ENCODE measurements at places on chromosomes 7 and 10. TPM values are rescaled to one million over a fixed set of nuclear protein-coding genes. Genes with fewer than 3 reads are reported as not detected.

Gene ASB10
- total RNA-seq, result not detected

Gene WDR86
- 0.17 TPM for total RNA-seq

Gene FKBP9
- total RNA-seq, result 79.3 TPM

Gene CYP2C18
- total RNA-seq, result 0.07 TPM

Gene MOGAT3
- total RNA-seq, result not detected

Gene IRF5
- 14.9 TPM for total RNA-seq

Measured in A549 treated with CpdA at 1 μM for 4 hours (cell line).